ENCODE measurements at places on chromosomes 3 and 15. TPM values are rescaled to one million over a fixed set of nuclear protein-coding genes. Genes with fewer than 3 reads are reported as not detected.
A peak's percentile ranks its signal among the peaks of the same experiment; 100 is the strongest.

- H3K4me1 ChIP-seq, result peaks cover 13% of the 10 kb centered on the region
- H3K4me3 ChIP-seq, result no peak overlapping the region
- H3K27ac ChIP-seq, result no peak overlapping the region
- H3K27me3 ChIP-seq, result peaks cover 62% of the 10 kb centered on the region
- H3K36me3 ChIP-seq, result no peaks in the 10 kb centered on the region
- no peak for DNase-seq
Measured at GRCh38 chr3:55491296-55491816, 4.2 kb upstream of the WNT5A start.

DNA sequence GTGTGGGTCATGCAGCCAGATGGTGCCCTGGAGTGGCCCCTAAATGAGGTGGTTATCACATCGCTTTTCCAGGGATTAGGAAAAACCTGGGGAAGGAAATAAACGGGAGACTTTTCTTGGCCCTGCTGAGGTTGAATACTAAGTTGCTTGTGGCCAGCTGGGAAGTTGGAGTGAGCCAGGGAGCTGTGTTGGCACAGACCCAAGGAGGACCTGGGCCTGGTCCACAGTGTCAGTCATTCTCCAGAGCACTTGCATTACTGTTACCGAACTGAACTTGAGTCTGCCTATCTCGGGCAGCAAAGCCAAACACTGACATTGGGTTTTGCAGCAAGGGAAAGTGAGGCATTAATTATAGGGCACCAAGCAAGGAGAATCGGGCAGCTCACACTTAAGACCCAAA is 339.0 kb downstream of the GABRB3 start:
- H3K27me3 ChIP-seq, result peaks cover 16% of the 10 kb centered on the region
- no peak overlapping the region for H3K4me3 ChIP-seq
- no peaks in the 10 kb centered on the region for H3K36me3 ChIP-seq
- H3K4me1 ChIP-seq, result peaks cover 20% of the 10 kb centered on the region
- DNase-seq, result no peak

- H3K27me3 ChIP-seq, result peaks cover 17% of the 10 kb centered on the region
- peaks cover 58% of the 10 kb centered on the region for H3K4me1 ChIP-seq
- H3K27ac ChIP-seq, result peak overlapping the region; percentile 15
- H3K36me3 ChIP-seq, result no peaks in the 10 kb centered on the region
- H3K4me3 ChIP-seq, result no peak overlapping the region
Measured at GRCh38 chr3:194082743-194083636, 53.0 kb upstream of the HES1 start.

GRCh38 chr15:57376696-57377477 is 582 bp downstream of the CGNL1 start:
- H3K4me1 ChIP-seq, result peaks cover 30% of the 10 kb centered on the region
- peaks cover 2% of the 10 kb centered on the region for H3K36me3 ChIP-seq
- DNase-seq, result peak; percentile 35
- H3K27me3 ChIP-seq, result peaks cover 19% of the 10 kb centered on the region

DNA sequence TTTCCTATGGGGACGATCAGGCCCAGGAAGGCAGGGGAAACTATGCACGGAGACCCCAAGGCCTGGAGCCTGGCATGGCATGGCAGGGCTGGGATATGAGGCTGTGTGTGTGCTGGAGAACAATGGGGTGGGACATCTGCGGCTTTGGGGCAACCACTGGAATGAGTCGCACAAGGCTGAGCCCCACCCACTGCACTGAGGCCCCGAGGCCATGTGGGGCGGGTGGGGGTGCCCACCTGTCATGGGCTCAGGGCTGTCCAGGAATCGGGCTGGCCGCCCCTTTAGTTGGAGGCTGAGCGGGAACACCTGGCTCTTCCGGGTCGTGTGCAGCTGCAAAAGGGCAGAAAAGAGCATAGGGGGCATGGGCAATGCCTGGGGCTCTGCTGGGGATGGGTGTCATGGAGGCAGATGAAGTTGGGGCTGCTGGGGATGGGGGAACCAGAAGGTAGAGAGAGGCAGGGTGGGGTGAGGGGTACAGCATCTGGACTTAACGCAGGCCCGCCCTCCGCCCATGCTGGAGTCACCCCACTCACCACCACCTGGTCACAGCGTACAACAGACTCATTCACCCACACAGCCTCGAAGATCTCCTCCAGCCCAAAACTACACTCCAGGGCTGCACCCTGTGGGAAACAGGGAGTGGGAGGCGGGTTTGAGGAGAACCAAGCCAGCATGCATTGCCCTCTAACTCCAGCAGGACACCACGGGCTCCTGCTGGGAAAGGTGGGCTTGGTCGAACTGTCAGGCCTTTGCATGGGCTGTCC is 31.1 kb downstream of the PLXND1 start:
- H3K36me3 ChIP-seq, result no peaks in the 10 kb centered on the region
- H3K4me3 ChIP-seq, result no peak overlapping the region
- no peak for DNase-seq
- peaks cover 3% of the 10 kb centered on the region for H3K4me1 ChIP-seq
- no peak overlapping the region for H3K27ac ChIP-seq
- H3K27me3 ChIP-seq, result no peaks in the 10 kb centered on the region

- no peak for DNase-seq
- no peaks in the 10 kb centered on the region for H3K4me1 ChIP-seq
- no peak overlapping the region for H3K4me3 ChIP-seq
- H3K27ac ChIP-seq, result no peak overlapping the region
Measured at GRCh38 chr15:100537331-100537730, 8.6 kb upstream of the CERS3 start.

GRCh38 chr3:196207159-196207832 is 3.9 kb downstream of the ZDHHC19 start:
- no peaks in the 10 kb centered on the region for H3K36me3 ChIP-seq
- H3K4me1 ChIP-seq, result no peaks in the 10 kb centered on the region
- no peak overlapping the region for H3K27ac ChIP-seq
- no peak overlapping the region for H3K4me3 ChIP-seq
- H3K27me3 ChIP-seq, result peaks cover 48% of the 10 kb centered on the region
- no peak for DNase-seq

DNA sequence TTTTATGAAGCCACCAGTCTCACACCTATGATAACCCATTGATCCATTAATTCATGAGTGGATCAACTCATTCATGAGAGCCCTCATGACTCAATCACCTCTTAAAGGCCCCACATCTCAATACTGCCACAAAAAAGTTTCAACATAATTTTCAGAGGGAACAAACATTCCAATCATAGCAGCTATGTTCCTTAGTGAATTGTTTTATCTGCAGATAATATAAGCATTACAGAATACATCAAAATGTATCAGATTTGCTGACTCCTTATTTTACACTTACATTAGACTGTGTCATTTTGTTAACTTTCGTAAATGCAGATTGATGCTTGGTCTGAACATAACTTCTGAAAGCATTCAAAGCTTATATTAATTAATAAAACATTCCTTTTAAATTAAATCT is 155.3 kb upstream of the MBNL1 start:
- H3K27ac ChIP-seq, result no peak overlapping the region
- no peak for DNase-seq
- no peak overlapping the region for H3K4me3 ChIP-seq
- no peaks in the 10 kb centered on the region for H3K36me3 ChIP-seq
- no peaks in the 10 kb centered on the region for H3K27me3 ChIP-seq

GRCh38 chr3:5677555-5677954 is 490.0 kb downstream of the EDEM1 start:
- H3K4me3 ChIP-seq, result no peak overlapping the region
- H3K27ac ChIP-seq, result no peak overlapping the region
- H3K36me3 ChIP-seq, result no peaks in the 10 kb centered on the region
- no peaks in the 10 kb centered on the region for H3K27me3 ChIP-seq

DNA sequence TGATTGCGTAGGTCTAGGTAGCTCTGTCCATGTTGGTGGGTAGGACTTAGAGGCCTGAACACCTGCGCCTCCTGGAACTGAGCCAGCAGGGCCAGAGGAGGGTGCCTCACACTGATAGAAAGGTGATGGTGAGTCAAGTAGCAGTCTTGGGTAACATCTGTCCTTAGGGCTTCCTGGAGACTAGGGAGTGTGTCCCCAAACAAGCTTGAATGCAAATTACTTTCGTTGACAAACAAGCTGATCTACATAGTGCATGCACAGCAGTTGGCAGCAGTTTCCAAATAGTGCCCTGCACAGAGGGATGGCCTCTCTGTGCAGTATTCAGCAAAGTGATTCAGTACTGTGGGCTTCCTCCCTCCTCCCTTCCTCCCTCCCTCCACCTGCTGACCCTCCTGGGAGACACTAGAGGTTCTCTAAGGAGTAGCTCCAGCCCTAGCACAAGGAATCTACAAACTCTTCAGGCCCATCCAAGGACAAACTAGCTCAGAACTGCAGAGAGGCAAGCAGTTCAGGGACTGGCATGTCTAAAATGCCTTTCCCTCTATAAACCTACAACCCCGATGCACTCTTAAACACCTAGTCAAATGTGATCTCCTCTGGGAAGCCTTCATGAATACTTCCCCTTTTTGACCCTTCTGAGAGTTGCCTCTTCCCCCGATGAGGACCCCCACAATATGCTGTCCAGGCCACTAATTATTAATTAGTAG is 61.0 kb downstream of the TLE3 start:
- peaks cover 43% of the 10 kb centered on the region for H3K27me3 ChIP-seq
- H3K27ac ChIP-seq, result no peak overlapping the region
- H3K36me3 ChIP-seq, result no peaks in the 10 kb centered on the region

DNA sequence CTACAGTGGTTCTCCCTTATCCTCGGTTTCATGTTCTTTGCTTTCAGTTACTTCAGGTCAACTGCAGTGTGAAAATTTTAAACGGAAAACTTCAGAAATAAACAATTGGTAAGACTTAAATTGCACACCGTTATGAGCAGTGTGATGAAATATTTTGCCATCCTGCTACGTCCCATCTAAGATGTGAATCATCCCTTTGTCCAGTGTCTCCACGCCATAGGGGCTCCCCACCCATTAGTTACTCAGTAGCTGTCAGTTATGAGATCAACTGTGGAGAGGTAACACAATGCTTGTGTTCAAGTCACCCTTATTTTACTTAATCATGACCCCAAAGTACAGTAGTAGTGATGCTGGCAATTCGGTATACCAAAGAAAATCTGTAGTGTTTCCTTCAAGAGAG is 47.4 kb downstream of the TJP1 start:
- no peak for DNase-seq
- no peak overlapping the region for H3K4me3 ChIP-seq
- peaks cover 26% of the 10 kb centered on the region for H3K4me1 ChIP-seq
- H3K27ac ChIP-seq, result no peak overlapping the region

DNA sequence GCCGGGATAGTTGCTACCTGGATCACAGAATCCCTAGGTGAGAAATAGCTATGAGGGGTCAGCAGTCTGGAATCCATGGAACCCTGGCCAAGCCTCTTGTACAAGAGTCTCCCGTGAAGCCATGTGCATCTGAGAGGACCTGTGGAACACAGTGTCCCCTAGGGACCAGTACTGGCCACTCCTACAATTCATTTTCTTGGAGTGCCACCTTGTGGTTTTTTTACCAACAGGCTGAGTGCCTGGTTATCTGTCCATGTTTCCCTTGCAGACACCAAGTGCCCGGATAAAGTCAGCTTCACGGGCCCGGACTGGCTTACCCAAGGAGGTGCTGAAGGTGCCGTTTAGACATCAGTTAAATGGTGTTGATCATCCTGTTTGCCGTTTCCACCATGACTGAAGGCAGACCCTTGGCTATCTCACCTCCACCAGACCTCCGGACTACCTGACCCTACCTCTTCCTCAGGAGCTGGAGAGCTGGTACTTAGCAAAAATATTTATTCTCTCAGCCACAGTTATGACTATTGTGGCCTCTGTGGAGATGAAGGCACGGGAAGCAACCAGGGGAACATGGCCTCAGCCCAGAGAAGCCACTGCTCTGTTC is 93.9 kb downstream of the RBPMS2 start:
- no peaks in the 10 kb centered on the region for H3K4me1 ChIP-seq
- H3K27ac ChIP-seq, result peak overlapping the region; percentile 42
- no peak overlapping the region for H3K4me3 ChIP-seq
- H3K36me3 ChIP-seq, result peaks cover 26% of the 10 kb centered on the region

DNA sequence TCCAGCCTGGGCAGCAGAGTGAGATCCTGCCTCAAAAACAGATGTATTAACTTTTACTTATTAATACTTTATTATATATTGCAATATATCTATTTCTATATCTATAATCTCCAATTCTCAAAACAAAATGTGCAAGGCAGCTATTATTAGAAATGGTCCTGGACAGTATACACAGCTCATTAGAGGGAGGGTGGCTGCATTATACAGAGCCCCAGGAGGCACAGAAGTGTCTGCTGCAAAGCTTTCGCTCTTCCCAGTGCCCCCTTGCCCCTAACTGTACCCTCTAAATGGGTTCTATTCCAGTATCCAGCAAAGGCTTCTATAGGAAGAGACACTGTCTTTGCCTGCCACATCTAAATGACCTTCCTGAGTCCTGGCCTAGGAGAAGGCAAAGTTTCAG is 24.5 kb downstream of the ARL14 start:
- H3K4me3 ChIP-seq, result no peak overlapping the region
- no peaks in the 10 kb centered on the region for H3K27me3 ChIP-seq
- no peak overlapping the region for H3K27ac ChIP-seq
- H3K36me3 ChIP-seq, result no peaks in the 10 kb centered on the region

DNA sequence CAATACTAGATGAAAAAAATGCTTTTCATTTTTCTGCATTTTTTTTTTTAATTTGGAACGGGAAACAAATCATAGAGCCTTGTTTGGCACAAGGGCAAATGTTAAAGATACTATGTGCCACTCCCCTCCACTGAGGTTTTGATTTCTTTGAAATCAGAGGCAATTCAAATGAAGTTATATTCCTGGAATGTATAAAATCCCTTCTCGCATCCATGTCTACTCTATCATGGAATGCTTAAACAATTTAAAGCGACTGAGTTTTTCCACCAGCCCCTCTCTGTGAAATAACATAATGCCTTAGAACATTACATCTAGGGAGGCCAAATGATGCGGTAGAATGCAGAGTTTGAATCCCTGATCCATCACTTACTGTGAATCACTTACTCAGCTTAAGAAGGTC is 69.7 kb downstream of the FMN1 start:
- H3K4me3 ChIP-seq, result no peak overlapping the region
- DNase-seq, result no peak
- peaks cover 7% of the 10 kb centered on the region for H3K4me1 ChIP-seq
- H3K36me3 ChIP-seq, result no peaks in the 10 kb centered on the region

- H3K27me3 ChIP-seq, result no peaks in the 10 kb centered on the region
- DNase-seq, result no peak
- peaks cover 13% of the 10 kb centered on the region for H3K4me1 ChIP-seq
- H3K27ac ChIP-seq, result no peak overlapping the region
- H3K4me3 ChIP-seq, result peak overlapping the region; percentile 86
- peaks cover 5% of the 10 kb centered on the region for H3K36me3 ChIP-seq
Measured at GRCh38 chr3:42653303-42653559, 266 bp upstream of the ZBTB47 start.

GRCh38 chr15:96411056-96412031 is 80.8 kb downstream of the NR2F2 start:
- peaks cover 97% of the 10 kb centered on the region for H3K27me3 ChIP-seq
- H3K36me3 ChIP-seq, result no peaks in the 10 kb centered on the region
- H3K4me3 ChIP-seq, result no peak overlapping the region

- H3K27ac ChIP-seq, result no peak overlapping the region
- H3K4me3 ChIP-seq, result no peak overlapping the region
- H3K4me1 ChIP-seq, result peaks cover 2% of the 10 kb centered on the region
- H3K36me3 ChIP-seq, result no peaks in the 10 kb centered on the region
Measured at GRCh38 chr3:198071602-198072287, 111.7 kb downstream of the LMLN start.

GRCh38 chr3:106542101-106542769 is 673.4 kb upstream of the CBLB start:
- no peaks in the 10 kb centered on the region for H3K4me1 ChIP-seq
- no peak overlapping the region for H3K4me3 ChIP-seq
- no peak overlapping the region for H3K27ac ChIP-seq
- no peak for DNase-seq
- peaks cover 2% of the 10 kb centered on the region for H3K36me3 ChIP-seq

The BUB1B gene
- 42.6 TPM for total RNA-seq

The SV2B gene
- total RNA-seq, result 19.9 TPM

The SERINC4 gene
- 0.36 TPM for total RNA-seq

The SNAPC5 gene
- total RNA-seq, result 25.9 TPM

The BNIP2 gene
- 62.4 TPM for total RNA-seq

The RNF7 gene
- 109 TPM for total RNA-seq

The ISLR gene
- not detected for total RNA-seq

The ARGFX gene
- total RNA-seq, result not detected

The SSR3 gene
- total RNA-seq, result 135 TPM
